ENCODE measurements at places on chromosomes 16 and 17.

DNA sequence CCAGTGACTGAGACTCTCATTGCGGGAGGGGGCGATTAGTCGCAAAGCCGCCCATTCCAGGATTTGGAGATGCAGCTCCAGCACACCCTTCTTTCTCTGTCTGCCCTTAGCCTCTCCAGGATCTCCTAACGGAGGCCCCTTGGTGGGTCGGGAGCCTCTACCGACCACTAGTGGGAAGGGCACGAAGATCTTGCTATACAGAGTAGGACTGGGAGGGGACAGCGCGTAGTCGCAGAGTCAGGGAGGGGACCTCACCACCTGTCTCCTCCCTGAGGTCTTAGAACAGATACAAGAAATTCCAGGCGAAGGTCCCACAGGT is 588 bp upstream of the SMTNL2 start:
- peak; percentile 26 for DNase-seq

DNA sequence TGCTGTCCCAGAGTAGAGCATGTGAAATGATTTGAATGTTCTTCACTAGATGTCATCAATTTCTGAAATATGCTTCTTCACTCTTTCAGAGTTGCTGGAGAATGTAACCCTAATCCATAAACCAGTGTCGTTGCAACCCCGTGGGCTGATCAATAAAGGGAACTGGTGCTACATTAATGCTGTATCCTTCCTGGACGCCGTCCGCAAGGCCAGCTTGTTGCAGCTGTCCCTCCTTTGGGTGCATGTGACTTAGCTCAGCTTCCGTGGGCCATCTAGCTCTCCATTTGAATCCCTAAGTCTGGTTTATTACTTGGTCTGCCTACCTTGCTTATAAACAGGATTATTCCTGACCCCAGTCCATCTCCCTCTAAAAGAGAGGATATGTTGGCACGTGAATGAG is 58.8 kb downstream of the USP10 start:
- no peak for DNase-seq

DNA sequence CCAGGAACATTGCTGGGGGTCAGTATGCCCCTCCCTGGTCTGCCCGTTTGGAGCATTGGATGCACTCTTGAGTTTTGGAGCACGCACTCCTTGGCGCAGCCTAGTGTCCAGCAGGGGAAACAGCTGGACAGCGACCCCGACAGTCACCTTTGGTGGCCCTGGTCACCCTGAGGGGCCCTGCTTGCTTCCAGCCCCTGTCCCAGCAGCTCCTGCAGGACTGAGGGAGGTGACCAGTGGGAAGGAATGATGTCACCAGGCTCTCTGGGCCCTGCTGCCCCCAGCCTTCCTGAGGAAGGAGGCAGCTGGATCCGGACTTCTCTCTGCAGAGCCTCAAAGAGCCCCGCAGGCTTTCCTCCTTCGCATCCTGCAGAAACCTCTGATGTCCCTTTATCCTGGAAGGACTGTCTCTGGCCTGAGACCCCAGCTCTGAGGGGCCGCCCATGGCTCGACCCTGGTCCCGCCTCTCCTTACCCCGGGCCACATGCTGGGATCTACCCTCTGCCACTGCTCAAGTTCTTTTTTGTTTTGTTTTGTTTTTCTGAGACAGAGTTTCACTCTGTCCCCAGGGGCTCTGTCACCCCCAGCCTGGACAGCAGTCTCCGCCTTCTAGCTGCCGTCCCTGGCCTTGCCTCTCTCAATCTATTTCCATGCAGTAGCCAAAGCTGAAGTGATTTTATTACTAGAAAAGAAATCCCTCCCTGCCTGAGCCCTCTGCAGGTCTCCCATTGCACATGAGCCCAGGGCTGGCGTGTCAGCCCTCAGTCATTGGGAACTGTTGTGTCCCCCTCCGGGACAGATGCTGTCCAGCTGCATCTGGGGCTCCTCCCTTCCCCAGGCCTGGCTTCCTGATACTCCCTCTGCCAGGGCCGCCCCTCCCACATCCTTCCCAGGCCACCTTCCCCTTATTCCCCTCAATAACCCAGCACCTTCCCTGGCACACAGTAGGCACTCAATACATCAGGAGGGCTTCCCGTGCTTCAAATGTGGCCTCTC is 11.6 kb downstream of the ZSCAN10 start:
- no peak for DNase-seq

- DNase-seq: peak; percentile 63
These were observed 61.5 kb downstream of the MYOCD start for GRCh38 chr17:12727076-12727760.

DNA sequence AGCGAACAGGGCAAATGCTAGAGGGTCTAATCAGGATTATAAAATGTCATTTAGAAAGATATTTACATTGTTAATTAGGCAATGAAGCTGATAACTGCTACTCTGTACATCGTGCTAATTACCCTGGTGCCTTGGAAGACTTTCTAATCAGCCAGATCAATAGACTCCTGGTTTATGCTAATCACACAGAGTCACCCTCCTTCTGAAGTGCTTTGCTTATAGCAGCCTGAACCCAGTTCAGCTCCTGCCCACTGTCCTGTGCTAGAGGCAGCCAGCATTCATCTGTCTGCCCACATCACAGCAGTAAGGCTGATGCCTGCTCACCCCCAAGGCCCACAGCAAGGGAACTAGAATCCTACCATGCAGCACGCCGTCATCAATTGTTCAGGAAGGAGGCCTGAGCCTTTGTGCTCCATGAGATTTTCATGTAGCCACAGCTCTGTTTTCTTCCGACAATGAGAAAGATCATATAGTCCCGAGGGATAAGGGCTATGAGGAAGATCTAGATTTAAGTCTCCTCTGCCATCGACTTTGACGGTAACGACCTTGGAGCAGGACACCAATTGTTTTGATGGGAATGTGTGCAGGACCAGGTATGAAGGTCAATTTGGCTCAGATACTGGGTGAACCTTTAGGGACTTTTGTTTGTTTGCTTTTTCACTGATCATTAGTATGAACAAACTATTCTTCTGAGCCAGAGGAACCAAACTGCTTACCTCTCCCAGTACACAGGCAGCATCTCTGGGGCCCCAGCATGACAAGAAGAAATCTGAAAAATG is 12.5 kb upstream of the LYRM9 start:
- no peak for DNase-seq

DNA sequence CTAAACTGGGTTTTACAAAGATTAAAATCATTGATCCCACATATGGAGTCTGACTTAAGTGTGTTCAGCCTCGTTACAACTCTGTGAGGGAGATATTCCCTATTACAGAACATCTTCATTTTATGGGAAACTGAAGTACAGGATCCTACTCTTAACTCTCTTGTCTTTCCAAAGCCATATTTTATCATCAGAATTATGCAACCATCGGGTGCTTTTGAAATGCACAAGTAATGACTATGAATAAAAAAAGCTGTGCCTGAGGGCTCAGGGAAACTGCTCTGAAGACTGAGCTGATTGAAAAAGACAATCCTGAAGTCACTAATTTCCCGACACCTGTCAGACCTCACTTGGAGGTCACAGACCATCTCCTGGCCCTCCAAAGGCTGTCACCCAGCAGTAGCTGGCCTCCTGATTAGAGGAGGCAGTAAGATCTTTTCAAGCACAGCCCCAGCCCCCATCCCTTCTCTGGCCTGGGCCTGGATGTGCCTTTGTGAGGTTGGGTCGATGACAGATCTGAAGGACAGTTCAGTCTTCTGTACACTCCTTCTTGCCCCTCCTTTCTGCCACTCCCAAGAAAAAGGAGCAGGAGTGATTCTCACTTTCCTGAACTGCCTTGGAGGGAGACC is 5.6 kb downstream of the AKAP1 start:
- peak; percentile 71 for DNase-seq

DNA sequence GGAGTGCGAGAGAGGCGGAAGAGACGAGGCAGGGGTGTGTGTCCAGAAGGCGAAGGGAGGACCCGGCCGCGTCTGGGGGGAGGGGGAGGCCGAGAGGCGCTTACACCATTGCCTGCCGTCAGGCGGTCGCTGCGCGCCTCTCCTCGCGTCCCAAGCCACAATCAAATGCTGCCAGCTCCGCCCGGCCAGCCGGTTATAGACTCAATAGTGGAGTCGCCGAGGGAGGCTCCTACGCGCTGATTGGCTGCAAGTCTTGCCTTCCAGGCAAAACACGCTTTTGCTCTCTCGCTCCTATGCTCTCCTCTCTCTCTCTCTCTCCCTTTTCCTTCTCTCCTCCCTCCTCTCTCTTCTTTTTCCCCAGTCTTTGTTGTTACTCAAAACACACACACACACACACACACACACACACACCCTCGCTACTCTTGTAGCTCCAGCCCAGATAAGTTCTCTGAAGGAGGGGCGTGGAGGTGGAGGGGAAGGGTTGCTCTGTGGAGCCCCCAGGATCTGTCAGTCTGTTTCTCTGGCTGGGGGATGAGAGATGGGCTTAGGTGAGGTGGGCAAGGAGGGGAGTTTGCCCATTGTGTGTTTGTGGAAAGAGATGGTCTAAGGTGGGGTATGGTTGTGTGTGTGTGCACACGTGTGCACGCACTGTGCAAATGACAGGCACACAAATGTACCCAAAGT is at the start of gene DLX3:
Gene DLX3, minus strand, starts transcription at position 170 of the 684 bp plus-strand sequence. CDS start 226 bp downstream, outside the sequence.
- peak; percentile 56 for DNase-seq

DNA sequence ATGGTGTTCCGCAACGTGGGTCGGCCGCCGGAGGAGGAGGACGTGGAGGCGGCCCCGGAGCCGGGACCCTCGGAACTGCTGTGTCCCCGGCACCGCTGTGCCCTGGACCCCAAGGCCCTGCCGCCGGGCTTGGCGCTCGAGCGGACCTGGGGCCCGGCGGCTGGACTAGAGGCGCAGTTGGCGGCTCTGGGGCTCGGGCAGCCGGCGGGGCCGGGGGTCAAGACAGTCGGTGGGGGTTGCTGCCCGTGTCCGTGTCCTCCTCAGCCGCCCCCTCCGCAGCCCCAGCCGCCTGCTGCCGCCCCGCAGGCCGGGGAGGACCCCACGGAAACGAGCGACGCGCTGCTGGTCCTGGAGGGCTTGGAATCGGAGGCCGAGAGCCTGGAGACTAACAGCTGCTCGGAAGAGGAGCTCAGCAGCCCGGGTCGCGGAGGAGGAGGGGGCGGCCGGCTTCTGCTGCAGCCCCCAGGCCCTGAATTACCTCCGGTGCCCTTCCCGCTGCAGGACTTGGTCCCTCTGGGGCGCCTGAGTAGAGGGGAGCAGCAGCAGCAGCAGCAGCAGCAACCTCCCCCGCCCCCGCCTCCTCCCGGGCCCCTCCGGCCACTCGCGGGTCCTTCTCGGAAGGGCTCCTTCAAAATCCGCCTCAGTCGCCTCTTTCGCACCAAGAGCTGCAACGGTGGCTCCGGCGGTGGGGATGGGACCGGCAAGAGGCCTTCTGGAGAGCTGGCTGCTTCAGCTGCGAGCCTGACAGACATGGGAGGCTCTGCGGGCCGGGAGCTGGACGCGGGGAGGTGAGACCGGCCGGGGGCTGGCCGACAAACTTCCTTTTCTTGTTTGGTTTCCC is 821 bp downstream of the SOCS7 start:
- no peak for DNase-seq

DNA sequence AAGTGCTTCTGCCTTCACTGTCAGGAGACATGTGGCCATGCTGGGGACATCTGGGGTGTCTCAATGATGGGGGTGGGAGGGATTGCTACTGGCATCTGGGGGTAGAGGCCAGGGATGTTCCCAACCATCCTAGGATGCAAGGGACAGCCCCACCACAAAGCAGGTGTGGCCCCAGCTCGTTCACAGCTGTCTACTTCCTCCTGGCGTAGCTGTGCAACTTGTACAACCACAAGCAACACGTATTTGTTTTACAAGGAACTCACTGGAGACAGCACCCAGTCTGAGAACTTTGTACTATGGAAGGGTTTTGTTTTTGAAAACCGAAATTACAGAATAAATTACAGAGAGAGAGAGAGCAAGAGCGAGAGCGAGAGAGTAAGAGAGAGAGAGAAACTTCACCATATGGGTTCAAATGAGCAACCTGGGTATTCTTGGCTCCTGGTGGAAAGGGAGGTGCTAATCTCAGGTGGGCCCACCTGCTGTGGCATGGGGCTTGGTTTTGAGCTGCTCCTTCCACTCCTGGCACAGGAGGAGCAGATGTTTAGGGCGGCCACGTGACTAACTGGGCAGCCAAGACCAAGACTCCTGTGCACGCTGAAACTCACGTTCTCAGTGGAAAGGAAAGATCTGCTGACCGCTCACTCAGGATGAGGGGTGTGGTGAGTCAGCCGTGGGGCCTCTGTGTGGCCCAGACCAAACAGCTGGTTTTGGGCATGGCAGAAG is 17.5 kb upstream of the TNFRSF13B start:
- no peak for DNase-seq

DNA sequence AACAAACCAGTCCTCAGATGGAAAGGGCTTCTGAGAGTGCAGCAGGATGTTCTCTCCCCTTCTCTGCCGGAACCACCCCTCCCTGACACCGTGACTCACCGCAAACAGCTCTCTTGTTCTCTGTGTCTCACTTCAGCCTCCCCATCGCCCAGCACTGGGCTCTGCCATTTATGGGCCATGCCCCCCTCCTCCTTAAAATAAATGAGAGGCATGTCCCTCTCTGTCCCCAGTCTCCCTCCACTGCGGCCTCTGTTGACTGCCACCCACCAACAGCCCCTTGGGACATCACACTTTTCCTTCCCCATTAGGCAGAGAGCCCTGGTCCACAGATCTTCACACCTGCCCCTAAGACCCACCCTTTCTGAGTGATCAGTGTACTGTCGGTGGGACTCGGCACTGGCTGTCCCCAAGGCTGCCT is 6.3 kb downstream of the CCDC102A start:
- DNase-seq: peak; percentile 72

- DNase-seq: no peak
These were observed 34.3 kb downstream of the SLC47A1 start for GRCh38 chr17:19568016-19568350.

DNA sequence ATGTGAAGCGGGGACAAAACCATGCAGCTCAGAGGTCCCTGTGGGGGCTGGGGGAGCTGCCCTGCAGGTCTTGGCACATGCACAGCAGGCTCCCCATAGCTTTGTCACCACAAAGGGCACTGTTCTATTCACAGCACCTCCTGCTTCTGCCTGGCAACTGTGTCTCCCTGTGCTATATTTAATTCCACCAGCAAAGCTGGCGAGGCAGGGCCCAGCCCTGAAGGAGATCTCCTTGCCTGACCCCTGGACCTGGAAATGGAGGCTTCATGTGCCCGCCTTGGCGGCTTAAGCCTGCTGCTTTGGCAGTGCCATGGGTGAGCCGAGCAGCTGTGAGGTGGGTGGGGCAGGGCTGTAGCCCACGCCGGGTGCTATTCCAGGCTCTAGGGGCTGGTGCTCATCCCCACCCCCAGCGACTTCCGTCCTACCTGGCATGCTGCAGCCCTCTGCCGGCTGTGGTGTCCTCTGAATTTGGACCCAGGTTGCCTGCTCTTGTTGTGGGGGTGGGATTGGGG is 6.8 kb downstream of the LDHD start:
- no peak for DNase-seq

GRCh38 chr17:6254036-6254435 is 180.9 kb downstream of the AIPL1 start:
- peak; percentile 2 for DNase-seq

- no peak for DNase-seq
These were observed 955 bp downstream of the HOXB13 start for GRCh38 chr17:48727415-48728175.

All from amniotic epithelial cell (primary cell).